ENCODE measurements at places on chromosomes 13 and 19. TPM values are rescaled to one million over a fixed set of nuclear protein-coding genes. Genes with fewer than 3 reads are reported as not detected.

TTC9B gene
- total RNA-seq, result not detected

ERFL gene
- total RNA-seq, result 0.36 TPM

DNA sequence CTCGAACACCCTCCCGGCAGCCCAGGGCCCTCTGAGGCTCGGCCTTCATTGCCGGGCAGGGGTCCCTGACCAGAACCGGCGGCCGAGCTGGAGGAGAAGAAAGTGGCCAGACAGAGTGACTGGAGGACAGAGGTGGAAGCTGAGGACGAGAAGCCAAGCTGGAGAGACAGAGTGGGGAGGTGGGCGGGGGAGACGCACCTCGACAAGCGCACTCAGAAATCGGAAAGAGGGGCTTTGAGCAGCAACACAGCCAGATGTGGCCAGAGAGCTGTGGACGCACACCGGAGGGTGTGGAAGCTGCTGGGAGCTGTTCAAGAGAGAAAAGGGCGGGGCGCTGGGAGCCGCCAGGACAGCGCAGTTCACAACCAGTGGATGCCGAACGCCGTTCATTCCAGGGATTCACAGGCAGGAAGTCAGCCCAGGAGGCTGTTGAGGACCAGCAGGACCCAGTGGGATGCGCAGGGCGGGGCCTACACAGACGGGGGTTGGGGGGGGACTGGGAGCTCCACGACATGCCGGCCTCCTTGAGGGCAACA, 28.2 kb upstream of the C13orf46 start:
- no peak overlapping the region for H3K27ac ChIP-seq
- no peaks in the 10 kb centered on the region for H3K27me3 ChIP-seq
- no peak overlapping the region for H3K4me3 ChIP-seq
- DNase-seq, result no peak
- H3K36me3 ChIP-seq, result peaks cover 9% of the 10 kb centered on the region
- H3K4me1 ChIP-seq, result peaks cover 11% of the 10 kb centered on the region

DNA sequence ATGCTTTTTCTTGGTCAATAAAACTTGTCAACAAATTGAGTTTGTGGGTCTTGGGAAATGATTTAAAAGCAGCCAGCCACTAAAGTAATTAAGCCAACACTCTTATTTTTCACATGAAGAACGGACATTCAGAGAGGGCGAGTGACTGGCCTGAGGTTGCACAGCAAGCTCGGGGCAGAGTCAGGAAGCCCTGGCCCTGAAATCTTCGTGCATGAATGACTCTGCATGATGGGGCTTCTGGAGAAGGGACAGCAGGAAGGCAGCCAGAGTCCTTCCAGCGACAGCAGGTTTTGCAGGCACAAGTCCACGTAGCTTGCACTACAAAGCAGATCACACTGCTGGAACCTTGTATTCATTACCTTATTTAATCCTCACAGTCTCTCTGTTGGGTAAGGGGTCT, 232.5 kb downstream of the ZNF536 start:
- H3K27me3 ChIP-seq, result no peaks in the 10 kb centered on the region
- no peak overlapping the region for H3K27ac ChIP-seq
- no peaks in the 10 kb centered on the region for H3K4me1 ChIP-seq
- H3K4me3 ChIP-seq, result no peak overlapping the region
- no peaks in the 10 kb centered on the region for H3K36me3 ChIP-seq

DNA sequence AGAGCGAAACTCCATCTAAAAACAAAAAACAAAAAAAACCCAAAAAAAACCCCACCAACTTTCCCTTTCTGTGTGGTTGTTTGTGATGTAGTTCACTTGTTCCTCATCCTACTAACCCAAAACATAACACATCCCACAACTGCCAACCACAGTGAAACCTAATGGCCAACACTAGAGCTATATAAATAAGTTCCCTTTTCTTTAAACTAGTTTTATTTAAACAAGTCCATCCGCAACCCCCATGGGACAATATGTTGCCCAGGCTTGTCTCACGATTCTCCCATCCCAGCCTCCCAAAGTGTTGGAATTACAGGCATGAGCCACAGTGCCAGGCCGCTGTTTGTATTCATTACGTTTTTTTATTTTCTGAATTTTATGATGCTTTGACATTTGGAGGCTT, 71.2 kb upstream of the ADGRE5 start:
- no peaks in the 10 kb centered on the region for H3K36me3 ChIP-seq
- no peak overlapping the region for H3K27ac ChIP-seq
- no peak for DNase-seq
- H3K27me3 ChIP-seq, result peaks cover 19% of the 10 kb centered on the region
- no peaks in the 10 kb centered on the region for H3K4me1 ChIP-seq

GRCh38 chr13:25114220-25114619, 18.3 kb downstream of the PABPC3 start:
- H3K36me3 ChIP-seq, result no peaks in the 10 kb centered on the region
- H3K27me3 ChIP-seq, result peaks cover 4% of the 10 kb centered on the region
- peaks cover 4% of the 10 kb centered on the region for H3K4me1 ChIP-seq
- no peak overlapping the region for H3K4me3 ChIP-seq
- no peak overlapping the region for H3K27ac ChIP-seq

GRCh38 chr19:49436381-49437017, 4.8 kb downstream of the SLC17A7 start:
- peaks cover 86% of the 10 kb centered on the region for H3K27me3 ChIP-seq
- no peaks in the 10 kb centered on the region for H3K4me1 ChIP-seq
- DNase-seq, result no peak
- no peak overlapping the region for H3K4me3 ChIP-seq
- no peaks in the 10 kb centered on the region for H3K36me3 ChIP-seq
